ENCODE measurements at places on chromosomes 1 and 21. TPM values are rescaled to one million over a fixed set of nuclear protein-coding genes. Genes with fewer than 3 reads are reported as not detected.

C4BPA gene
- total RNA-seq, result not detected

NMNAT2 gene
- total RNA-seq, result not detected

KCNA3 gene
- total RNA-seq, result 0.34 TPM

ATP1A4 gene
- total RNA-seq, result not detected

SMCP gene
- not detected for total RNA-seq

LCE1E gene
- not detected for total RNA-seq

NIT1 gene
- 24.7 TPM for total RNA-seq

S100B gene
- 14.7 TPM for total RNA-seq

RBM8A gene
- total RNA-seq, result 155 TPM

RXFP4 gene
- total RNA-seq, result not detected

LGALS8 gene
- total RNA-seq, result 45.2 TPM

CRP gene
- total RNA-seq, result not detected

LAX1 gene
- total RNA-seq, result 0.66 TPM

KRTAP19-3 gene
- not detected for total RNA-seq

CFAP74 gene
- not detected for total RNA-seq

OR6K3 gene
- not detected for total RNA-seq

DUSP12 gene
- total RNA-seq, result 14.7 TPM

PRDM16 gene
- 0.08 TPM for total RNA-seq

OR2T29 gene
- not detected for total RNA-seq

LAMC2 gene
- 16.0 TPM for total RNA-seq

CYP2J2 gene
- 5.5 TPM for total RNA-seq

BACE2 gene
- total RNA-seq, result 32.8 TPM

KIAA0040 gene
- total RNA-seq, result 14.6 TPM

CASZ1 gene
- total RNA-seq, result 13.1 TPM

TTC4 gene
- total RNA-seq, result 25.2 TPM

SERINC2 gene
- 67.3 TPM for total RNA-seq

Data from esophagus squamous epithelium (tissue), 5 donors.